ENCODE measurements at places on chromosomes 5 and 9. TPM values are rescaled to one million over a fixed set of nuclear protein-coding genes. Genes with fewer than 3 reads are reported as not detected.

- no peak for DNase-seq
Observed at GRCh38 chr5:10329820-10330481, 22.2 kb upstream of the CMBL start.

- no peak for DNase-seq
Observed at GRCh38 chr5:137733006-137733405, 2.9 kb downstream of the KLHL3 start.

DNA sequence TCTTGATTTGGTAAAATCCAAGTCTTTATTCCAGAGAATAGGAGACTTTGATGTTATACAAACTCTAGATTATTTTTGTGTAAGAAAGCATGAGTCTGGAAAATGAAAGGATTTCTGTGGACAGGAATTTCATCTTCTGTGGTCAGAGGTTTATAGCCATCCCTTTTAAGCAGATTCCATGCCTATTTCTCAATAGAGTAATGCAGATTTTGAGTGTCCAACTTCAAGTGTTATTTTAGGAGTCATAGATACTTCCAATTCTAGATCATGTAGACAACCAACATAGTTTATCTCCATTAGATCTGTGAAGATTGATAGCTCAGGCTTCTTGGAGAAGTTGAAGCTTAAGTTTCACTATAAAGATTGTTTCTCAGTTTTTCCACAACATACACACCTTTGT is 379.7 kb downstream of the PSAT1 start:
- no peak for DNase-seq

DNA sequence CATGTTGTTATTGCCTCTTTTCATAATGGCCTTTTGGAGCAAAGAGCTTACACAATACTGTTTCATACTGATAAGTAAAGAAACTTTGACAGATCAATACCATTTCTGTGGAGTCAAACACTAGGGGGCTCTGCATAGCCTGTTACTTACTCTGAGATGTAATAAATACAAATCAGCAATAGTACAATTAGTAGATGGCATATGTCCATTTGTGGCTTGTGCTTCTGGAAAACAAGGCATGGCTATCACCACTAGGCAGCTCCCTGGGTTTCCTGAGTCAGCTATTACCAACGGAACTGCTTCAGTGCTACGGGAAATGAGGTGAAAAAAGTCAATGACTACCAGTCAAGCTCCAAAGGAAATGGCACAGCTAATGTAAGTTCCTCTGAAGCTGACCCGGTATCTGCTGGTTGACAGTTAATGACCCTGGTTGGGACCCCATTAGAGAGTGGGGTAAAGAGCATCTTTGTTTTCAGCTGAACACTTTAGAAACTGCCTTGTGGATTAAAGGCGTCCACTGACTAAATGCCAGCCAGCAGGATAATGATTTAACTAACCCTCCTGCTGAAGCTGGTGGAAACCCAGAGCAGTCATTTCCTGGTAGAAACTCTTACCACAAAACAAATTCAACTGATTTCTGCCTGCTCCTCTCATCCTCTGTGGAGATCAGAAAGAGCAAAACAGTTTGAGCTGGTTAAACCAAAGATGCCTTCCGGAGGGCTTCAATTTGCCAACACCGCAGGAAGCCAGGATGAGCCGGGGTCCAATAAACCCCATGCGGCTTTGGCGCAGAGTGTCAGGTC is 69.0 kb upstream of the FAM169A start:
- DNase-seq, result peak; percentile 79

DNA sequence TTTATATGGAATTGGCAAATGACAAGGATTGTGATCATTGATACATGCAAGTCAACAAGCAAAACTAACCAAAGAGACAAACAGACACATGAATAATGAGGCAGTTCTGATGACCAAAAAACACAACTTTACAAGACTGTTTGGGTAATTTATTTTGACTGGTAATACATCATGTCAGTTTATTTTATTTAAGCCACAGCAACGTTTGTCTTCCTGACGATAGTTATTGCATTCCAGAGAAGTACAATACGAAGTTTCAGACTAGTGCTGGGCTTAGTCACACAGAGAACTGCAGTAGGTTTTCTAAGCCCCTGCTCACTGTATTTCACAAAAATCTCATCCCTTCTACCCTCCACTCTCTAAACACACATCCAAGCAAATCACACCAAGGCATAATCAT is 514.2 kb downstream of the RAB3C start:
- DNase-seq, result no peak

- DNase-seq, result no peak
Observed at GRCh38 chr5:74950836-74951515, 84.8 kb upstream of the FAM169A start.

GRCh38 chr9:129996161-129996830 is 46.7 kb downstream of the FNBP1 start:
- no peak for DNase-seq

GRCh38 chr9:93582115-93582514 is 5.7 kb downstream of the PHF2 start:
- DNase-seq, result no peak

DNA sequence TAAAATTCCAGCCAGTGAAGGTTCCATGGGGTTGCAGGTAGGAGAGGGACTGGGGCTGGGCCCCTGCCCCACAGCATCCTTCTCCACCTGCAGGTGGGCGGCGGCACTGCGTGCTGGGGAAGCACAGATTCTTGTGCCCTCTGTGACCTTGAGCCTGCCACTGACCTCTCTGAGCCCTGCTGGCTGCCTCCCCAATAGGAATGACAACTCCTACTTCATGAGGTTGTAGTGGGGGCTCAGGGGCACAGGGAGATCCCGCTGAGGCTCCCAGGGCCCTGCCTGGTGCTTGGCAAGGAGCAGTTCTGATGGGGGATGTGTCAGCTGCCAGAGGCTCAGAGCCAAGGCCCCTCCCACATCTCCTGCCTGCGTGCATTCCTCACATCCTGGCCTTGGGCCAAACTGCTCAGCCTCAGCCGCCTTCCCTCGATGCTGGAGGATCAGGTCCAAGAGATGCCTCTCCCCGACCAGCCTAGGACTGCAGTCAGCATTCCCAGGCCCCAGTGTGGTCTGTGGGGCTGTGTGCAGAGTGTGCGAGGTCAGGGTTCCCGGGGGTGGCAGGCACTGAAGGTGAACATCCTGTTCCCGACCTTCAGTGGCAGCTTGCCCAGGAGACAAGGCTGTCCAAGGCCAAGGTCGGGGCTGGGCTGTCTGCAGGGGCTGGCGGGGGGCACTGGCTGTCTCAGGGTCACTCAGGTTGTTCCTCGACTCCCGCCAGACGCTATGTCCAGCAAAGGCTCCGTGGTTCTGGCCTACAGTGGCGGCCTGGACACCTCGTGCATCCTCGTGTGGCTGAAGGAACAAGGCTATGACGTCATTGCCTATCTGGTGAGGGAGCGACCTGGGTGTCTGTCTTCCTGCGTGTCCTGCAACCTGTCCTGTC is 7.0 kb downstream of the ASS1 start:
- peak; percentile 70 for DNase-seq

- no peak for DNase-seq
Observed at GRCh38 chr5:85841653-85842052, 776.1 kb upstream of the COX7C start.

- no peak for DNase-seq
Observed at GRCh38 chr5:14204785-14205321, 61.7 kb downstream of the TRIO start.

DNA sequence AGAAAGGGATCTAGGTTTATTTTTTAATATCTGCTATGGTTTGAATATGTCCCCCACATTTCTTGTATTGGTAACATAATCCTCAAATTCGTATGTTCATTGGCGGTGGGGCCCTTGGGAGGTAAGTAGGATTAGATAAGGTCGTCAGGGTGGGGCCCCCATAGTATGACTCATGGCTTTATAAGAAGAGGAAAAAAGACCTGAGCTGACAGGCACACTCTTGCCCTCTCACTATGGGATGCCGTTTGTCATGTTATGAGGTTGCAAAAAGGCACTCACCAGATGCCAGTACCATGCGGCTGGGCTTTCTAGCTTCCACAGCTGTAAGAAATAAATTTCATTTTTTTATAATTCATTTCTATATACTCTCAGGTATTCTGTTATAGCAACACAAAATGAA is 67.3 kb upstream of the SGCD start:
- DNase-seq, result no peak

- DNase-seq, result no peak
Observed at GRCh38 chr5:149490599-149491485, 60.4 kb downstream of the CSNK1A1 start.

- peak; percentile 74 for DNase-seq
Observed at GRCh38 chr5:96809921-96810320, 2.2 kb upstream of the ERAP1 start.

DNA sequence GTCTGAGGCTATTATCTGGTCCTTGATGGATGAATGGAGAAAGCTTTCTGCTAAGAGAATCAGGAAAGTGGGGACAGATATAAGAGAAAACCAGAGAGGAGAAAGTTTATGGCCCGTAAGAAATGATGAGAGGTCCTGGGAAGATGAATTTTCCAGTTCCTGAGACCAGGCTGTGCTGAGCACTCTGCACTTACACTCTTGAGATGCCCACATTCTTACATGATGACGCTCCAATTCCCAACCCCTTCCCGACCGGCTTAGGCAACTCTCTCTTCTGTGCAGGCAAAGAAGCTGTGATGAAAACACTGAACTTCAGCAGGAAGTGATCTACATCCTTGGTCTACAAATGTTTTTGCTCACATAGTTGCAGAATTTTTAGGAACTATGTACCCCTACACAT is 417.0 kb downstream of the ARHGEF28 start:
- no peak for DNase-seq

GRCh38 chr9:83186155-83186737 is 123.3 kb upstream of the RASEF start:
- no peak for DNase-seq

Gene KLF4
- 1.0 TPM for total RNA-seq

Gene OR2V1
- total RNA-seq, result not detected

Gene FAM200C
- total RNA-seq, result 1.4 TPM

Gene C5orf52
- 0.42 TPM for total RNA-seq

Gene SNAPC3
- 31.7 TPM for total RNA-seq

Gene FRMD3
- total RNA-seq, result 0.30 TPM

Gene GPR21
- 1.0 TPM for total RNA-seq

Gene DAB2IP
- not detected for total RNA-seq
